SK-N-MC (cell line): ENCODE measurements at places on chromosomes 13 and 19.

- no peak for DNase-seq
Observed at GRCh38 chr13:33353210-33353609, 67.7 kb upstream of the STARD13 start.

- DNase-seq = no peak
Observed at GRCh38 chr13:34371645-34372395, 553.9 kb downstream of the RFC3 start.

DNA sequence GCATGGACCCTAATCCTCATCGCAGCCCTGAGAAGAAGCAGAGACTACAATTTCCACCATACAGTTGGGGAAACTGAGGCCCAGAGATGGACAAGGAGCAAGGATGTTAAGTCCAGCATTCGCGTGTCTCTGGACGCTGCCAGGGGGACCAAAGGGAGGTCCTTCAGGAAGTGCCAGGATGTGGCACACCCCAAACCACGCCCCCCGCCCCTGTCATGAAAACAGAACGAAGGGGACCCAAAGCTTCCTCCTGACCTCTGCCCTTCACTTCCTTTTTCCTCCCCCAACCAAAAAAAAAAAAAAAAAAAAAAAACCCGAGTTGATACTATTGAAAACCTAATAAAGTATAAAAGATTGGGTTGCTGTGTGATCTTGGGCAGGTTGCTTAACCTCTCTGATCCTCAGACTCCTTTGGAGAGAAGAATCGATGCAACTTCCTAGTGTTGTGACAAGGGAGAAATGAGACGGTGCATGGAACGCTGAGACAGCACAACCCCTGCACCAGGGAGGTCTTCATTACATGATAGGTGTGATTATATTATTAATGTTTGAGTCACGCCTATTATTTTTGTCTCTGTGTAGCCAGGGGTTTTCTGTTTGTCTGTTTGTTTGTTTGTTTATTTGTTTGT, 2.7 kb upstream of the ZBTB7A start:
- no peak for DNase-seq

GRCh38 chr13:20438801-20439200, 86.9 kb downstream of the CRYL1 start:
- no peak for DNase-seq

DNA sequence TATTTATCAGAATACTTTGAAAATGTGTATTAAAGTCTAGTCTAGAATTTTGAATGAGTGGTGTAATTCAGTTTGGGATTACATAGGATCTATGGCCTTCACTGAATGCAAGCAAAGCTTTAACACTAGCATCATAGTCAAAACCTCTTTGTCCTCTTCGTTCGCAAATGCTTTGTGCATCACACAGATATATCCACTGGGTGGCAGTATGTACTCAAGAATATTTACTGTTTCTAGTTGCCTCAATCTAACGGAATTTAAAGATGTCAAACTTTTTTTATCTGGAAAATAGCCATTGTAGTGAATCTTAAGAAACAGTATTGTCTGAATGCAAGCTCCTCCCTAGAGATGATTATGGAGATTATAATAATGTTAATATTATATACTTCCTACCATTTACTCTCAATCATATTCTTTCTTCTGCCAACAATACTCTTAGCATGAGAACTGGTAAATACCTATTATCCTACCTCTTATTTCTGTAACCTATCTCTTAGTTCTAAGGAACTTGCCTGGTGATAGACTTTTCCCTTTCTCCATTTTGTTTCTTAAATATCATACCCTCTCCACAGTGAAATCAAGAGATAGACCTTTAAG, 25.8 kb downstream of the LACC1 start:
- DNase-seq = peak; percentile 53

DNA sequence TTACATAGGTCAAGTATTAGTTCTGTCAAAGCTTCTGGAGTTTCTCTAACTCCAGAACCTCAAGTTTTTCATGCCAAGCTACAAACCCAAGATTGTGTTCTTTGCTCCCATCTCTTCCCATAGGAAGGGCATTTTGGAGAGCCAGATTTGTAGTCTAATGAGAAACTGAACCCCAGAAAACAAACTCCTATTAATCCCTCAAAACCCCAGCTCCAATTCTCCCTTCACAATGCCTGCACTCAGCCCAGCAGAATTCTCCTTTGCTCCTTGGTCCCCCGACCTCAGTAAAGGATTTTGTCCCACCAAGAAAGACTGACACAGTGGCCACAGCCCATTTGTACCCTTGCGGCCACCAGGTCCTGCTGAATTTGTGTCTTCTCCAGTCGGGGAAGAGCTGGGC, 8.4 kb downstream of the USHBP1 start:
- DNase-seq = no peak
